ENCODE measurements at places on chromosomes 12 and 14. TPM values are rescaled to one million over a fixed set of nuclear protein-coding genes. Genes with fewer than 3 reads are reported as not detected.

CIDEB gene
- total RNA-seq, result 24.7 TPM

ENDOU gene
- total RNA-seq, result not detected

DNA sequence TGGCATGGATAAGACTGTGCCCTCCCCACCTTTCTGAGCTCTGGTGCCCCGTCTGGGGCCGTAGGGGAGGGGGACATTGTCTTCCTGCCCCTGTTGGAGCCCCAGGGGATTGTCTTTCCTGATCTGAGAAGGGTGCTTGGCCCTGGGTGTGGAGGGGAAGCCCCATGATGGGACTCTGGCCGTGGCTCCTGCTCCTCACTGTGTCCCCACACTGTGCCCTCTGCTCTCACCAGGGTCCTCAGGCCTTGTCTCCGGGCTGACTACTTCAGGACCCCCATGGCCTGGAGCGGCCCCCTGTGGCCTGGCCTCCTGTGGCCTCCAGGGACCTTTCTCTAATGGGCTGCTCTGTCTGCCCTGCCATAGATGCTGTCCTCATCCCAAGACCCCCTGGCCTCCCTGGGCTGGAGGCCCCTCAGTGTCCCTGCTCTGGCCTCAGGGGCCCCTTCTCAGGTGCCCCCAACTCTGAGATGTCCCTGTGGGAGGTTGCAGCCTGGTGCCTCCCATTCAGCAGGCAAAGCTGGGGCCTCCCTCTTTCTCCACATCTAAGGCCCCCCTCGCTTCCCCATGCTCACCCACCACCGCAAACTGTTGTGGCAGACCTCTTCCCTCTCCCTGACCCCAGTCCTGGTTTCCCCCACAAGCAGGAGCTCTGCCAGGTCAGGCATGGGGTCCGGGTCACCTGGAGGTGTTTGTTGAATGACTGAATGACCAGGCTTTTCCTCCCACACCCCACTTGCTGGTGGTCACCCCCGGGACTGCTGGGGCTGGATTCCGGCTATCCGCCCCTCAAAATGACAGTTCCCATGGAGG, 4.0 kb downstream of the KIF26A start:
- H3K27me3 ChIP-seq, result peaks cover 4% of the 10 kb centered on the region
- no peak for DNase-seq
- H3K36me3 ChIP-seq, result no peaks in the 10 kb centered on the region
- H3K27ac ChIP-seq, result no peak overlapping the region

DNA sequence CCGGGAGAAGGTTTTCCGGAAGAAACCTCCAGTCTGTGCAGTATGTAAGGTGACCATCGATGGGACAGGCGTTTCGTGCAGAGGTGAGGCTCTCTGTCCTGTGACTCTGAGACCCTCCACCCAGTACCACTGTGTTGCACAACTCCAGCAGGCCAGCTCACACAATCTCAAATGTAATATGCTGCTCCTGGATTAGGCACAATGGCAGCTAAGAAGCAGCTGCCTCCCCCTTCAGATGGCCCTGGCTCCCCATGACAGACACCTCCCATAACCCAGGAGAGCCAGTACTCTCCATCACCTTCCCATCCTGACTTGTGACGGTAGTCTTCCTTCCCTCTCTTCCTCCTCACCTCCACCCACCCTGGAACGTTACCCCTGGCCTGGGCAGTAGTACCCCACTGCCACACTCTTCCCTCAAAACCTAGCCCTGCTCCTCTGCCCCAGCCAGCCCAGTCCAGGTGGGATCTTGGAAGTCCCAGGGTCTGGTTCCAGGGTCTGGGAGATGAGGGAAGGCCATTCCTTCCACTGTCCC, 2.1 kb downstream of the TNS2 start:
- H3K4me3 ChIP-seq, result no peak overlapping the region
- no peaks in the 10 kb centered on the region for H3K36me3 ChIP-seq
- H3K4me1 ChIP-seq, result peaks cover 18% of the 10 kb centered on the region
- H3K27ac ChIP-seq, result no peak overlapping the region
- no peaks in the 10 kb centered on the region for H3K27me3 ChIP-seq

MAP1LC3B2 gene
- total RNA-seq, result 0.37 TPM

- no peaks in the 10 kb centered on the region for H3K4me1 ChIP-seq
- no peak overlapping the region for H3K27ac ChIP-seq
- H3K36me3 ChIP-seq, result no peaks in the 10 kb centered on the region
- no peak for DNase-seq
- no peak overlapping the region for H3K4me3 ChIP-seq
These were observed 95.9 kb downstream of the OTOGL start for GRCh38 chr12:80195074-80195726.

GRCh38 chr12:18798535-18799361, 60.8 kb downstream of the CAPZA3 start:
- no peak overlapping the region for H3K27ac ChIP-seq
- H3K4me1 ChIP-seq, result no peaks in the 10 kb centered on the region
- H3K36me3 ChIP-seq, result no peaks in the 10 kb centered on the region
- no peak for DNase-seq
- H3K27me3 ChIP-seq, result no peaks in the 10 kb centered on the region

DNA sequence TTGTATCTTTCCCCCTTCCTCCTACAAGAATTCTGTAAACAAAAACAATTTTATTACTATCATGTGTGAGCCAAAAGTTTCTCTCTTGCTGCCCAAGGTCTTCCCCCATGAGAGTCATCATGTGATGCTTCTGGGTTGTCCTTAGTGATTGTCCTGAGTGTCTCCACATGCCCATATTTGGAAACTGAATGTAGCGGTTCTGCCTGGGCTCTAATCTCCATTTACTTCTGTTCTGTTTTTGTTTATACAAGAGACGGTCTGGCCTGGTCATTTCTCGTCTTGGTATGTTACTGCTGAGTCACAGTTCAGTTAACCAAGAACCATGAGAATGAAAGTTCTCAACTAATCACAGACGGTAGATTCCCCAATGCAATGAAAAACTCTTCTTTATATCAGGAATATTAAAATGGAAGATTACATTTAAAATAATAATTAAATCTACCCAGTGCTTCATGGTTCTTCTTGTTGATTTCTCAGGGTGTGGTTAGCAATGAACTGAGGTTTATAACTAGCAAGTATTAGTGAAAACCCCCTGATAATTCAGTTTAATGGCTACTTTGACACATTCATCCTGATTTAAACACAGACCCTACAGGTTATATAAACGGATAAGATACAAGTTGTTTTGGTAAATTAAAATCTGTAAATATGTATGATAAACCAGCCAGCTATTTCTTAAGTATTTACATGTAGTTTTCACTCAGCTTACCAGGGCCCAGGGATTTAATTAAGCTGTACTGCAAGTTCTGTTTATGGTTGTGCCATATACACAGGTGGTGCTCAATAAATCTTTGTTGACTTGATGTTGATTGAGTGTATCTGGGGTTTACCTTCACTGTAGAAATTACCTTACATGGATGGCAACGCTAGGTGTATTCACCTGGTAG, 81.1 kb downstream of the PELI2 start:
- H3K4me3 ChIP-seq, result no peak overlapping the region
- H3K4me1 ChIP-seq, result peaks cover 17% of the 10 kb centered on the region
- H3K27me3 ChIP-seq, result no peaks in the 10 kb centered on the region

GRCh38 chr12:109951751-109952150, 44.4 kb downstream of the GIT2 start:
- DNase-seq, result no peak
- H3K4me1 ChIP-seq, result peaks cover 25% of the 10 kb centered on the region
- H3K4me3 ChIP-seq, result no peak overlapping the region

GRCh38 chr12:5244513-5244972, 187.4 kb upstream of the NTF3 start:
- no peaks in the 10 kb centered on the region for H3K27me3 ChIP-seq
- H3K36me3 ChIP-seq, result no peaks in the 10 kb centered on the region
- no peaks in the 10 kb centered on the region for H3K4me1 ChIP-seq
- no peak overlapping the region for H3K4me3 ChIP-seq
- DNase-seq, result no peak
- H3K27ac ChIP-seq, result no peak overlapping the region

- no peaks in the 10 kb centered on the region for H3K27me3 ChIP-seq
- H3K4me3 ChIP-seq, result peak overlapping the region; percentile 53
- peaks cover 26% of the 10 kb centered on the region for H3K36me3 ChIP-seq
These were observed 81.2 kb downstream of the PCNX1 start for GRCh38 chr14:70988452-70988851.

DNA sequence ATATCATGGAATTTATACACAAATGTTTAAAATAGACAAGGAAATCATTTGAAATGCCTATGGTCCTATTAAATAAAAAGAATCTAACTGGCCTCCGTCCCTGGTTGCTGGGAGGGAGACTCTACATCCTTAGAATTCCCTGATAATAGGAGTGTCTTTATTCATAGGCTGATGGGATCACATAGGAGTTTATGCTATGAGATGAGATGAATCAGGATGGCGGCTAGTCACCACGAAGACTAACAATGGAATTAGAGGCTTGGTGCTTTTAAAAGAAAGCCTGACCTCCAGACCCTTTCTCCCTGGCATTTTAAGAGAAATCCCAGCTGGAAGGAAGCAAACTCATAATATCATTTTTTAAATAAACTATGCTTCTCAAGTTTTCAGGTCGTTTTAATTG, 69.7 kb downstream of the SEC23A start:
- no peaks in the 10 kb centered on the region for H3K4me1 ChIP-seq
- DNase-seq, result no peak
- H3K36me3 ChIP-seq, result peaks cover 37% of the 10 kb centered on the region
- no peaks in the 10 kb centered on the region for H3K27me3 ChIP-seq
- no peak overlapping the region for H3K4me3 ChIP-seq
- H3K27ac ChIP-seq, result no peak overlapping the region

GRCh38 chr12:25494926-25495325, 58.2 kb downstream of the LMNTD1 start:
- H3K27me3 ChIP-seq, result peaks cover 9% of the 10 kb centered on the region
- peaks cover 4% of the 10 kb centered on the region for H3K4me1 ChIP-seq
- H3K4me3 ChIP-seq, result no peak overlapping the region

DNA sequence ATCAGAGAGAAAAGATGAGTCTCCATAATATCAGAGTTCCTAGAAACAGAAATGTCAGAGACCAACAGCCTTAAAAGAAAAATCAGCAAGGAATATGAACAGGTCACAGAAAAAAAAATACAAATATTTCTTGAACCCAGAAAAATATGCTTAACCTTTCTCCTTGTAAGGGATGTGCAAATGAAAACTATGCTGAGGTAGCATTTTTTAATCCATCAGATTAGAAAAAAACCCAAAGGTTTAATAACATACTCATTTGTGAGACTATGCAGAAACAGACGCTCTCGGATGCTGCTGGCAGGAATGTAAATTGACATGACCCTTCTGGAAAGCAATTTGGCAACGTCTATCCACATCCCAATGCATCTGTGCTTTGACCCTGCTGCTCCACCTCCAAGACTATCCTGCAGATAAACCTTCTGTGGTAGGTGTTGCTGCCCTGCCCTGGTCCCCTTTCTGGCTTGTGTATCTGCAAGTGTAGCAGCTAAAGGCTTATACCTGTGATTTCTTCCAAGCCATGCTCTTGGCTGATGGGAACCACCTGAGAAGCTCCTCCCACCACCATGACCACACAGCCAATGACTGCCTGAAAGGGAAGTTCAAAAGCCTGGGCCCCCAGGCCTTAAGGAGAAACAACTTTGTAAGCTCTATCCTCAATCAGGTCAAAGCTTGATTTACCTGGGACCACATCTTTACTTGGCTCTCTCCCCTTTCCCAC, 49.4 kb downstream of the LTBP2 start:
- H3K27me3 ChIP-seq, result peaks cover 8% of the 10 kb centered on the region
- DNase-seq, result no peak
- H3K4me3 ChIP-seq, result no peak overlapping the region
- H3K36me3 ChIP-seq, result no peaks in the 10 kb centered on the region

DNA sequence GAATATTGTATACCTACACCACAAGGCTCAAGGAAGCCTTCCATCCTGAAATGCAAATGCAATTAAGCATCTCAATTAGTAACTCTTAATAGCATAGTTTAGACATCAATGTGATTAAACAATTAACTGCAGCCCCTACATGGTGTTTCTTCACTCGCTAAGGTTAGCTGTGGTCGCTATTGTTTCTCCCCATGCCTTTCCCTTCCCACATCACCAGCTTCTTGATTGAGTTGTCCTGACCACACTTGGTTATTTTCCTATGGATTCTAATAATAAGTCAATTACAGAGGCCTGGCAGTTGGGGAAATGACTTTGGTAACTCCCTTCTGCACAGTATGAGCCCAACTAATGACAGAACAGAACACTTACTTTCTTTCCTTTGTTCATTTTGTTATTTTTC, 265.0 kb downstream of the ADAMTS20 start:
- no peaks in the 10 kb centered on the region for H3K27me3 ChIP-seq
- no peak overlapping the region for H3K27ac ChIP-seq
- no peaks in the 10 kb centered on the region for H3K36me3 ChIP-seq

DNA sequence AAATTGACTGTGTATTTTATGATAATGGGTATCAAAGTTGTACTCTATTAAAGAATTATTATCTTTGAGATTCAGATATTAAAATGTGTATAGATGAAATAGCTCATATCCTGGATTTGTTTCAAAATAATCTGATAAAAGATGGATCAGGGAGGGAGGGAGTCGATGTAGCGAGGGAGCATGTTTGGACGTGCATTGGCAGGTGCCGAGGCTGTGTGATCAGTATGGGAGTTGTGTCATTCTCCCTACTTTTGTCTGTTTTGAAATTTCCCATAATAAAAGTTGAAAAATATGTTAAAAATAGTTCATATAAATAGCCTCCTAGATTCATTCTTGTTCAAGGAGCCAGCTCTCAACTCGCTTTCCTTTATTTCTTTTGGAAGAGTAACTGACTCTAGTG, 171.6 kb upstream of the HIF1A start:
- H3K4me1 ChIP-seq, result peaks cover 63% of the 10 kb centered on the region
- H3K27ac ChIP-seq, result no peak overlapping the region
- peaks cover 48% of the 10 kb centered on the region for H3K36me3 ChIP-seq

- H3K36me3 ChIP-seq, result no peaks in the 10 kb centered on the region
- no peak overlapping the region for H3K27ac ChIP-seq
- no peak overlapping the region for H3K4me3 ChIP-seq
- no peaks in the 10 kb centered on the region for H3K27me3 ChIP-seq
- DNase-seq, result no peak
- H3K4me1 ChIP-seq, result no peaks in the 10 kb centered on the region
These were observed 84.7 kb downstream of the CMAS start for GRCh38 chr12:22130671-22131070.

GRCh38 chr14:35821564-35822411, 4.3 kb upstream of the BRMS1L start:
- no peak for DNase-seq
- H3K4me3 ChIP-seq, result no peak overlapping the region
- H3K27ac ChIP-seq, result no peak overlapping the region
- H3K27me3 ChIP-seq, result peaks cover 4% of the 10 kb centered on the region
- peaks cover 8% of the 10 kb centered on the region for H3K4me1 ChIP-seq

GRCh38 chr12:100391856-100392255, 35.0 kb downstream of the SLC17A8 start:
- no peaks in the 10 kb centered on the region for H3K36me3 ChIP-seq
- no peaks in the 10 kb centered on the region for H3K4me1 ChIP-seq
- H3K27me3 ChIP-seq, result peaks cover 2% of the 10 kb centered on the region
- H3K4me3 ChIP-seq, result no peak overlapping the region
- no peak for DNase-seq

- no peak overlapping the region for H3K4me3 ChIP-seq
- no peak overlapping the region for H3K27ac ChIP-seq
- no peaks in the 10 kb centered on the region for H3K36me3 ChIP-seq
- peaks cover 16% of the 10 kb centered on the region for H3K27me3 ChIP-seq
These were observed 65.9 kb upstream of the JDP2 start for GRCh38 chr14:75361751-75362433.

PTGER2 gene
- total RNA-seq, result 54.1 TPM

KCNK13 gene
- total RNA-seq, result 0.18 TPM

DGKA gene
- 242 TPM for total RNA-seq

- no peak for DNase-seq
- H3K36me3 ChIP-seq, result peaks cover 6% of the 10 kb centered on the region
- no peak overlapping the region for H3K4me3 ChIP-seq
- no peak overlapping the region for H3K27ac ChIP-seq
These were observed 1.4 kb upstream of the MAP4K5 start for GRCh38 chr14:50533806-50534205.

Data from activated T-helper 2 cell treated with anti-CD3 and anti-CD28 coated beads, Interferon-gamma antibody, Interleukin-2, Interleukin-4, amounts not matched to agents 10 μg/mL and 5 μg/mL and 100 μg/mL, durations not matched to agents 14 hours and 24 hours and 36 hours (primary cell).